HFFc6 (cell line): ENCODE measurements at places on chromosomes 3 and 15. TPM values are rescaled to one million over a fixed set of nuclear protein-coding genes. Genes with fewer than 3 reads are reported as not detected.

The NR1I2 gene
- not detected in 3 replicates for total RNA-seq

The GCSAM gene
- total RNA-seq, result not detected in 3 replicates

The KIF9 gene
- total RNA-seq, result 4.5 to 7.0 TPM (median 5.0 TPM) in 3 replicates

The GNAT1 gene
- total RNA-seq, result not detected in 3 replicates

The PPP1R14D gene
- not detected in 3 replicates for total RNA-seq

DNA sequence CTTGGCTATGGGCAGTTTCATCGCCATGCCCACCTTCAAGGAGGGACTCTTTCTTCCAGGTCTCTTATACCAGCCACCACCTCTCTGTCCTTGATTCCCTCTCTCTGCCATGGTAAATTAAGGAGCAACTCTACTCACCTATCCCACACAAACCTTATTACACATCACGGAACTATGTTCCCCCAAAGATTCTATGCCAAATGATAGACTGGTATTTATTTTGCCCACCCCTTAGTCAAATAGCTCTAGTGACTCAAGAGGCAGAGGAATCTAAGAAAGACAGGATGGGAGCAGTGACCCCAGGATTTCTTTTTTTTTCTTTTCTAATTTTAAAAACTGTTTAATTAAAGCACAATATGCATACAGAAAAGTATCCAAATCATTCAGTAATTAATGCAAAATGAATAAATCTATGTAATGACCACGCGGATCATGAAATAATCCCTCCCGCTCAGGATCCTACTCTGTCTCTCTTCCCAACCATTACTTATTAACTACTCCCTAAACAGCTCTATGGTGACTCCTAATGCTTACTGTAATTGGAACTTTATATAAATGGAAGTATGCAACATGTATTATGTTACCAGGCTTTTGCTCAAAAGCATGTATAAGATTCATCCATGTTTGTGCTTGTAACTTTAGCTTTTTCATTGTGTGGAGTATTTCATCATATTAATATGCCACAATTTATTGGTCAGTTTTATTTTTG lies 410.8 kb upstream of the RASGRP1 start:
- H3K27me3 ChIP-seq, result no peaks in the 10 kb centered on the region; the same call in 1 of the 2 replicates
- H3K36me3 ChIP-seq, result peaks cover 45% of the 10 kb centered on the region
- H3K4me1 ChIP-seq, result peaks cover 25% of the 10 kb centered on the region
- no peak for DNase-seq

The PDZRN3 gene
- total RNA-seq, result 15.6 and 18.3 TPM in 2 replicates

The NANOGP8 gene
- not detected in 2 replicates for total RNA-seq

The CGNL1 gene
- total RNA-seq, result 0.05 TPM in 1 of 3 replicates, not detected in the others

DNA sequence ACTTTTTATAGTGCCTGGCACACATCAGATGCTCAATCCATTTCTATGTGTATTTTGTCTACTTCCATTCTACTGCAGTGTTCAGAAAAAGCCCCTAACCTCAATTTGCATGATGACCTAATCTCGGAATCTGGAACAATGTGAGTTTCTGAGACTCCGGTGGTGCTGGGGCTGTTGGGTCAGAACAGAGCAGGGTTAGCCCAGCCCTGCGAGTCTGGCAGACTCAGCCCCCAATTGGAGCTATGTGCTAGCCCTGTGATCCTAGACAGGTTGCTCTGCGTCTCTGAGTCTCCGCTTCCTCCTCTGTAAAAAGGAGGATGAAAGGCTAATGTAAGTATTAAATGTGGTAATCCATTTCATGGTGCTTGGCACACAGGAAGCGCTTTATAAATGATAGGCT lies 95.0 kb upstream of the ICE2 start:
- H3K4me1 ChIP-seq, result peaks cover 30% of the 10 kb centered on the region
- no peak overlapping the region for H3K4me3 ChIP-seq
- no peak overlapping the region for H3K27ac ChIP-seq
- no peaks in the 10 kb centered on the region for H3K36me3 ChIP-seq
- no peak for DNase-seq
- peaks cover 4% of the 10 kb centered on the region; the same call in 1 of the 2 replicates for H3K27me3 ChIP-seq

GRCh38 chr3:59404851-59405250 lies 355.0 kb upstream of the CFAP20DC start:
- H3K4me1 ChIP-seq, result no peaks in the 10 kb centered on the region
- no peaks in the 10 kb centered on the region for H3K36me3 ChIP-seq
- no peak for DNase-seq
- H3K4me3 ChIP-seq, result no peak overlapping the region
- H3K27me3 ChIP-seq, result no peaks in the 10 kb centered on the region; the same call in 1 of the 2 replicates
- H3K27ac ChIP-seq, result no peak overlapping the region

DNA sequence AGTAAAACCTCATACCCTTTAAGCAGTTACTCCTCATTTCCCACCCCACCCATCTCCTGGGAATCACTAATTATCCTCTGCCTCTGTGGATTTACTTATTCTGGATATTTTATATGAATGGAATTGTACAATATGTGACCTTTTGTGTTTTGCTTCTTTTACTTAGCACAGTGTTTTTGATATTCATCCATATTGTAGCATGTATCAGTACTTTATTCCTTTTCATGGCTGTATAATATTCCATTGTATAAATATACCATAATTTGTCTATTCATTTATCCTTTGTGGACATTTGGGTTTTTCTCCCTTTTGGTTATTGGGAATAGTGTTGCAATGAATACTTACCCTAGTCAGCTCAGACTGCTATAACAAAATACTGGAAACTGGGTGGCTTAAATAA lies 39.2 kb downstream of the SH3GL3 start:
- no peak for DNase-seq
- no peak overlapping the region for H3K4me3 ChIP-seq
- H3K4me1 ChIP-seq, result no peaks in the 10 kb centered on the region

DNA sequence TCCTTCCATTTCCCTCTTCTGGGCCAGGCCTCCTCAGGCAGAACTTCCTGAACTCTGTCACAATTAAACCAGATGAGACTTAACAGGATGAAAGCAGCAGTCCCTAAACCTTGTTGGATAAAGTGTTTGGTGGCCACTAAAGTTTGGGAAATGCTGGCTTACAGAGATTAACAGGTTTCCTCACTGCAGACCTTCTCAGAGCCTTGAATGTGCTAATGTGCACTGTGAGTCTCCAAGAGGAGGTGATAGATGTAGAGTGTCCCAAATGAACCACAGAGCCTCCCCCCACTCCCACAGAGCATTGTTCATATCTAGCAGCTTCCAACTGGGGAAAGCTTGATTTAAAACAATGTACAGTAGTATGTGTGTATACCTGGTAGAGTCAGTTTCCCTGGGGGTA lies 42.9 kb downstream of the HAPLN3 start:
- H3K4me3 ChIP-seq, result no peak overlapping the region
- H3K36me3 ChIP-seq, result no peaks in the 10 kb centered on the region
- H3K27ac ChIP-seq, result no peak overlapping the region
- DNase-seq, result no peak
- H3K4me1 ChIP-seq, result no peaks in the 10 kb centered on the region

DNA sequence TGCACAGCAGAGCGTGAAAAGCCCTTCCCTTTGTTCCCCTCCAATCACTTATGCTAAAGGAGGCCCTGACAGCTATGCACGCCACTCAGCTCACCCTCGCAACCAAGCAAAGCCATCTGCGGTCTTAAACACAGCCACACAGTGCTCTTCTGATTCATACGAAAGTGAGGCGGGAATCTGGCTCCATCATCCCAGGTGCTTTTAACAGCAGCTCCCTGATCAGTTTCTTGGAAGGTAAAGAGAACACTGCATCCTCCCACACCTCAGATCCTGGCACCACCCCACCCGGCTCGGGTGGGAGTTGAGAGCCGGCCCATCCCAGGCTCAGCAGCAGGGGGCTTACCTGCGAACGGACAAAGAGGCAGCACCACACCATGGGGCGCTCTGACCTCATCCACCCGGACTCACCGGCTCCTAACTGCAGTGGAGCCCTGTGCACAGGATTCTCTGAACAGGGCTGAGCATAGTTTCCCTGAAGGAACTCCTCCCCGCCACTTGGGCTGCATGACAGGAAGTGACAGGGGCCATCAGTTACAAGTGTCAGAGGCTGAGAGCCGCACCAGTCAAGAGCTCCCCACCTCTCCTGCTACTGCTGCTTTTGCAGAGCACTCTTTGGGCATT lies 114.3 kb upstream of the ARHGEF3 start:
- no peak for DNase-seq
- H3K27me3 ChIP-seq, result peaks cover 16% of the 10 kb centered on the region; the same call in 1 of the 2 replicates
- no peaks in the 10 kb centered on the region for H3K36me3 ChIP-seq
- H3K4me3 ChIP-seq, result no peak overlapping the region
- no peak overlapping the region for H3K27ac ChIP-seq
- no peaks in the 10 kb centered on the region; the same call in 1 of the 2 replicates for H3K4me1 ChIP-seq

DNA sequence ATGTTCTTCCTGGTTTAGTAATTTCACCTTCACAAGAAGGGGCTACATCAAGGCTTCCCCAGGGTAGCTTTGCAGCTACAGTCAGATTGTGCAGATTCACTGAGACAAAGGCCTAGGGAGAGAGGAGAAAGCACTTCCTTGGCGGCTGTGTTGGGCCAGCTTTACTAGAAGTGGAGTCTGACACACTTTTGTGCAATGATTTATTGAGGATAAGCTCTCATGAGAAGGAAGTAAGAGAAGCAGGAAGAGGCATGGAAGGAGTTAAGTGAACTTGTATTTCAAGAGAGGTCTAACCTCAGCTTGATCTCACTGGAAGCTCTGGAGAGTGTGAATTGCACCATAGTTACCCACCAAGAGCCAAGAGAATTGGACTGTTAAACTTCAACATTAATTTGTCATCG lies 78.9 kb downstream of the TGFBR2 start:
- no peak overlapping the region for H3K27ac ChIP-seq
- H3K27me3 ChIP-seq, result no peaks in the 10 kb centered on the region; the same call in 1 of the 2 replicates
- no peak overlapping the region for H3K4me3 ChIP-seq
- no peak for DNase-seq
- peaks cover 89% of the 10 kb centered on the region for H3K4me1 ChIP-seq
- H3K36me3 ChIP-seq, result peaks cover 62% of the 10 kb centered on the region

- no peak overlapping the region for H3K27ac ChIP-seq
- H3K36me3 ChIP-seq, result peaks cover 20% of the 10 kb centered on the region
- H3K4me3 ChIP-seq, result no peak overlapping the region
- no peak for DNase-seq
- no peaks in the 10 kb centered on the region for H3K27me3 ChIP-seq
These were observed 138.2 kb upstream of the IL12A start for GRCh38 chr3:159850481-159850880.

GRCh38 chr3:11093823-11094340 lies 60.4 kb upstream of the HRH1 start:
- H3K27me3 ChIP-seq, result no peaks in the 10 kb centered on the region; the same call in none of the 2 replicates
- no peak overlapping the region for H3K27ac ChIP-seq
- H3K4me3 ChIP-seq, result no peak overlapping the region
- peaks cover 33% of the 10 kb centered on the region for H3K4me1 ChIP-seq
- no peaks in the 10 kb centered on the region for H3K36me3 ChIP-seq

DNA sequence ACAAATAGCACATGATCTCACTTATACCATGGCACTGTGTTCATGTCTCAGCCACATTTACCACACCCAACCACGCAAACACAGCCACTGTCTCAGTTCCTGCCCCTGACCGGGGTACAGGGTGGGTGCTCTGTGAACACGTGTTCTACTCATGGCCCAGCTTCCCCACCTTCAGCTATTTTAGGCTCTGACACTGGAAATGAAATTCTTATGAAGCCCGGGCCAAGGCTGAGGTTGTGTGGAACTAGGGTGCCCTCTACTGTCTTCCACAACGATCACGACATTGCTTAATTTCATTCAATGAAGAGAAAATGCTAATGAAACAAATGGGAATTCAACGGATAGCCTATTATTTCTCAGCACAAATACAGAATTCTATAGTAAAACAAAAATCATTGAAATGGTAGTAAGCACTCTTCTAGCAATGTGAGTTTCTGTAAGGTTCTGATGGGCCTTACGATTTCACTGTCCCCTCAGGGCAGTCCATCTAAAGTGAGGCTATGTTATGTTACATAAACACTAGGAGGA lies 2.1 kb upstream of the GABRA5 start:
- no peak overlapping the region for H3K4me3 ChIP-seq
- no peaks in the 10 kb centered on the region; the same call in 1 of the 2 replicates for H3K27me3 ChIP-seq
- no peak overlapping the region for H3K27ac ChIP-seq
- peak; percentile 45 for DNase-seq

The CFAP20DC gene
- total RNA-seq, result 1.1 to 2.2 TPM (median 1.3 TPM) in 3 replicates

- no peak for DNase-seq
- no peak overlapping the region for H3K4me3 ChIP-seq
- H3K27ac ChIP-seq, result no peak overlapping the region
- H3K27me3 ChIP-seq, result peaks cover 1% of the 10 kb centered on the region
- peaks cover 6% of the 10 kb centered on the region; the same call in 1 of the 2 replicates for H3K36me3 ChIP-seq
These were observed 137.5 kb downstream of the XXYLT1 start for GRCh38 chr3:195133462-195133861.

DNA sequence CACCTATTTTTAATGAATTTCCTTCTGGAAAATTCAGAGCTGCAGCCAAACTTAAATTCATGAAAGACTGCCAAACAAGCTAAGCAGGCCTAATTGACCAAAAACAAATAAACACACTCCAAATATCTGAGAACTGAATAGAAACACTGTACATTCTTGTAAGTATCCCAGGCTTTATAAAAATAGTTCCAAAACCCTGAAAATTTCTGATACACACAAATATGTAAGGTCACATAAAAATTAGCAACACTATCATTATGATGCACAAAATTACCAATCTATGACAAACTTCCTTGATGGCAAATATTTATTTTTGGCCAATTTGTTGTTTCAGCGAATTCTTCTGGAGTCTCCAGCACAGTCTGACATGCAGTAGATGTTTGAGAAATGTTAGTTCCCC lies 117.9 kb upstream of the UBE2E2 start:
- peak; percentile 30 for DNase-seq
- H3K36me3 ChIP-seq, result no peaks in the 10 kb centered on the region

DNA sequence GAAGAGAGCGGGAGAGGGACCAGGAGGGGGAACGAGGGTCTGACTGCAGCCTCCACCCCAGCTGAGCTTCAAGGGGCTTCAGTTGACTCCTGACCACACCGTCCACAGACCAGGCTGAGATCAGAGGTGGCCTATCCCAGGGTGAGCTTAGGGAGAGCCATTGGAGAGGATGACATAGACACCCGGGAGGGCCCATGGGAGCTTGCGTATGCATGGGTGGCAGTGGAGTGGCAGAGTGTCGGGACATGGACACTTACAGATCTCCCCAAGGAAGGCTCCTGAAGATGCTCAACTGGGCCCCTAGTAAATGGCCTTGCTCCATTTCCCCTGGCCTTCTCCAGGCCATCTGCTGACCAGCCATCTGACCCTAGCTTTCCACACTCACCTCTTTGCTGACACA lies 12.6 kb upstream of the ALAS1 start:
- H3K27me3 ChIP-seq, result peaks cover 7% of the 10 kb centered on the region
- H3K4me1 ChIP-seq, result peaks cover 7% of the 10 kb centered on the region
- no peaks in the 10 kb centered on the region for H3K36me3 ChIP-seq
- H3K4me3 ChIP-seq, result no peak overlapping the region

DNA sequence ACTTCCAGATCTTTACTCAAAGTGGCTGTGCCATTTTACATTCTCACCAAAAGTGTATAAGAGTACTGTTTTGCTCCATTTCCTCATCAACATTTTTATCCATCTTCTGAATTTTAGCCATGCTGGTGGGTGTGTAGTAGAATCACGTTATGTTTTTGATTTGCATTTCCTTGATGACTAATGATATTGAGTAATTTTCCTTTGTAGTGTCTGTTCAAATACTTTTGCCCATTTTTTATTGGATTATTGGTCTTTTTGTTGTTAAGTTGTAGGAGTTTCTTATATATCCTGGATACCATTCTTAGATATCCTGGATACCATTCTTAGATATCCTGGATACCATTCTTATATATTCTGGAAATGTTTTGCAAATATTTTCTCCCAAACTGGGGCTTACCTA lies 344.9 kb downstream of the LRRC3B start:
- H3K36me3 ChIP-seq, result no peaks in the 10 kb centered on the region
- no peaks in the 10 kb centered on the region for H3K4me1 ChIP-seq
- no peak overlapping the region for H3K27ac ChIP-seq
- no peaks in the 10 kb centered on the region for H3K27me3 ChIP-seq
- no peak overlapping the region for H3K4me3 ChIP-seq

The SLC27A2 gene
- total RNA-seq, result 1.4 to 1.7 TPM (median 1.5 TPM) in 3 replicates
